ENCODE measurements at places on chromosomes 4 and X. TPM values are rescaled to one million over a fixed set of nuclear protein-coding genes. Genes with fewer than 3 reads are reported as not detected.

DNA sequence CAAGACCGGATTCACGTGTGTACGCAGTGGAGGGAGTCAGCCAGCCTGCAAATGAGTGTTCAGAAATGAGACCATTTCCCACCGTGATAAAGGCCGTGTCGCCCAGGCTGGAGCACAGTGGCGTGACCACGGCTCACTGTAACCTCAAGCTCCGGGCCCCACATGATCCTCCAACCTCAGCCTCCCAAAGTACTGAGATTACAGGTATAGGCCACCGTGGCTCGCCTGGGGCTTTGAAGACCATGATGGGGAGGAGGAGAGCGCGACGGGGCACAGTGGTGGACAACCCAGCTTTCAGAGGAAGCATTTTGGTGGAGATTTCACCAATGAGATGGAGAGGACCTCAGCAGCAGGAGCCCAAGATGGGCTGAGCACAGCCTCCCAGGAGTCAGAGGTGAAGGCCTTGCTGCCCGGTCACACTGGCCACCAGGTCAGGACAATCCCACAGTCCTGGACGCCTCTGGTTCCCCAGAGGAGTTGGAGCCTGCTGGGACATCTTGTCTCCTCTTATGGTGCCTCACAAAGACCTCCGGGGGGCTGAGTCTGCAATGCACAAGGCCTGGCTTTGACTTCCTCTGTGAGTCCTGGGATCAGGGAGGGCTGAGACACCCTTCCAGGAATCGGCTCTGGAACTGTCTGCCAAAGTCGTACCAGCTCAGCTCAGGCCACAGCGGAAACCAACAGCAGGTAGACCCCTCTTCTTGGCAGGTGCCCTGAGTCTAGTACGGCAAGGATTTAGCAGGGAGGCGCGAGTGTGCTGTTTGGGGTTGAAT, 22.4 kb upstream of the MXD4 start:
- no peak overlapping the region for H3K27ac ChIP-seq
- H3K4me3 ChIP-seq, result no peak overlapping the region
- H3K27me3 ChIP-seq, result no peaks in the 10 kb centered on the region
- H3K36me3 ChIP-seq, result no peaks in the 10 kb centered on the region

- no peaks in the 10 kb centered on the region for H3K4me1 ChIP-seq
- no peak overlapping the region for H3K27ac ChIP-seq
- H3K27me3 ChIP-seq, result peaks cover 13% of the 10 kb centered on the region
- no peaks in the 10 kb centered on the region for H3K36me3 ChIP-seq
Measured at GRCh38 chr4:1109333-1109732, 4.0 kb downstream of the RNF212 start.

DNA sequence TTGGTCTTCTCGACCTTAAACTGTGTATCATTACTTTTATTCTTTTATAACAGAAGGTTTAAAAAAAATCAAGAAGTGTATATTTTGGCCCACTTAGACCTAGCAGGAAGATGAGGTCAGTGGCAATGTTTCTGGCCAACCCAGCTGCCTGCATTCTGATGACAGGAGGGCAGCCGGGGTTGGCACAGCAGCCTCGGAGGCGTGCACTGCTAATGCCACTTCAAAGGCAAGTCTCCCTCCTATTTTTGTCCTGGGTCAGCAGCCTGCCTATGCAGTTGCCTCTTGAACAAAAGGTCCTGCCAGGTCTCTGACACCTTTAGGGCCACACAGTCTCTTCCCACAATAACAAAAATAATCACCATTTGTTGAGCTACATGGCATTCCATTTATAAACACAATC, 89.4 kb upstream of the MYOZ2 start:
- H3K27ac ChIP-seq, result no peak overlapping the region

- H3K4me3 ChIP-seq, result no peak overlapping the region
- no peak for DNase-seq
- no peaks in the 10 kb centered on the region for H3K36me3 ChIP-seq
Measured at GRCh38 chrX:10350221-10350620, 193.4 kb downstream of the CLCN4 start.

- H3K4me3 ChIP-seq, result no peak overlapping the region
- no peaks in the 10 kb centered on the region for H3K27me3 ChIP-seq
- DNase-seq, result no peak
Measured at GRCh38 chr4:153364061-153364460, 19.6 kb downstream of the MND1 start.

DNA sequence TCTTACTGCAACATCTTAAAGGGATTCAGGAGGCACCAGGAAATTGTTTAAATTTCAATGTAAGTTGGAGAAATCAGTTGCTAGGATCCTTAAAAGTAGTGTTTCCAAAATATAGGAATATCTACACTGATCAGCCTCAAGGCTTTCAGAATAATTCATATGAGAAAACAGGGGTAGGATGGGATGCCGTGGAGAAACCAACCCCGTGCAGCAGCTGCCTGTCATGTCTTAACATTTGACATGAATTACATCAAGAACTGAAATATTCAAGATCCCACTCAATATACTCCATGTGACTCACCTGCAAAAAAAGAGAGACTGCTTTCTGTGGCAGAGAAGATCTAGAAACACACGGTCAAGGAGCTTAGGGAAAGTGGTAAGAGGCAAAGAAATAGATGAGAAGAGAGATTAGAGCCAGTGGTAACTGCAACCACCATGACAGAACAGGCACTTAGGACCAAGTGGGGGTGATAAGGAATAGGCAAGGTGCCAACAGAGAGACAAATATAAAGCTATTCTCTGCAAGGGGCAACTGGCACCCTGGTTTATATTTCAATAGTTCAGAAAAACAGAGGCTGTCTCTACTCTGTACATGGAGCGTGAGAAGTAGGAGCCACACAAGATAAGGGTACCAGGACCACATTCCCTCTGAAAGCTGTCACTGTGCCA, 64.0 kb downstream of the SLC39A8 start:
- DNase-seq, result no peak
- no peak overlapping the region for H3K4me3 ChIP-seq
- H3K27me3 ChIP-seq, result no peaks in the 10 kb centered on the region
- H3K4me1 ChIP-seq, result no peaks in the 10 kb centered on the region
- peaks cover 5% of the 10 kb centered on the region for H3K36me3 ChIP-seq

GRCh38 chr4:140061194-140061593, 92.8 kb downstream of the MAML3 start:
- peaks cover 36% of the 10 kb centered on the region for H3K27me3 ChIP-seq
- DNase-seq, result no peak
- H3K4me1 ChIP-seq, result no peaks in the 10 kb centered on the region
- H3K36me3 ChIP-seq, result no peaks in the 10 kb centered on the region
- no peak overlapping the region for H3K4me3 ChIP-seq

DNA sequence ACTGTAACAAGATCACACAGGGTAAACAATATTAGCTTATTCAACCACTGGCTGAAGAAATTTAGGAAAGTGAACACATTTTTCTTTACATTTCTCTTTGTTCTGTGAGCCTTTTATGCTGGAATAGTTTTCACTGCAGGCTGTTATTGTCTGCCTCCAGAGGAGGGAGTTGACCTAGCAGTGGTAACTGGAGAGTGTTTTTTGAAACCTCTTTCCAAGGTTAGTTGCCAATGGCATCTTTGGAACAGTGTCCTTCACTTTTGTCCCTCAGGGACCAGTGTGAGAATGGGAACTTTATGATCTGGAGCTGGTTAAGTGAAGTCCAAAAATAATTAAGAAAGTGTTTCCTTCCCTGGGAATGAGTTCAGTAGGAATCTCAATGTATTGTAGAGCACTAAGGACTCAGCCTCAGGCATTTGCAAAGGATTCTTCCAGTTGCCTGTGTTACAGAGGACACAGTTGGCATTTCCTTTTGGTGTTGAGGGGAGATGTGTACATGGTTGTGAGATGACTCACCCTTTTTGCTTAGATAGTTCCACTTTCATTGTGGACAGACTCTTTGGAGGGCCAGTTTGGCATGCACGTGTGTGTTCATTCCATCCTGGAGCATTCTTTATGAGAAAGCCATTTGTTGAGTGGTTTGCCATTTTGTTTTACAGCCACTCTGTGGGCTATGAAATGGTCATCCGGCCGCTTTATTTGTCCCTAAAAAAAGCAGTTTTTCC, 61.3 kb downstream of the AR start:
- no peaks in the 10 kb centered on the region for H3K4me1 ChIP-seq
- no peak overlapping the region for H3K4me3 ChIP-seq
- no peak overlapping the region for H3K27ac ChIP-seq
- no peaks in the 10 kb centered on the region for H3K36me3 ChIP-seq
- no peak for DNase-seq
- no peaks in the 10 kb centered on the region for H3K27me3 ChIP-seq

- H3K36me3 ChIP-seq, result no peaks in the 10 kb centered on the region
- no peak for DNase-seq
- no peaks in the 10 kb centered on the region for H3K4me1 ChIP-seq
- no peak overlapping the region for H3K27ac ChIP-seq
- H3K27me3 ChIP-seq, result no peaks in the 10 kb centered on the region
- H3K4me3 ChIP-seq, result no peak overlapping the region
Measured at GRCh38 chr4:146814750-146815149, 130.9 kb downstream of the TTC29 start.

- no peak for DNase-seq
- peaks cover 8% of the 10 kb centered on the region for H3K27me3 ChIP-seq
- H3K4me1 ChIP-seq, result peaks cover 7% of the 10 kb centered on the region
- H3K27ac ChIP-seq, result no peak overlapping the region
Measured at GRCh38 chrX:41933546-41933945, 10.2 kb upstream of the CASK start.

DNA sequence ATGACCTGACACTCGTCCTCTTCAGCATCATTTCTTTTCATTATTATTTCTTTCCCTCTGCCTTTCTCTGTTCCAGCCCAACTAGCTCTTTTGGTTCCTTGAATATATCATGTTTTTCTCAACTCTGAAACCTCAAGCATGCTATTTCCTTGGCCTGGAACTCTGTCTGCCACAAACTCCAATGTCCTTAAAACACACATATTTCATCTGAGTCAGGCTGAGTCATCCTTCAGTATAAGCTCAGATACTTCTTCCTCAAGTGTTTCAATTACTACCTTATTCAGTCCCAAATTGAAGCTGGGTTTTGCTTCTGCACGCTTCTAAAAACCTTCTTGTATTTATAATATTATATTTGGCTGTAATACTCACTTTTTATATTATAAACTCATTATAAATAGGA, 424.2 kb downstream of the PDGFC start:
- no peaks in the 10 kb centered on the region for H3K4me1 ChIP-seq
- H3K27ac ChIP-seq, result no peak overlapping the region
- H3K27me3 ChIP-seq, result no peaks in the 10 kb centered on the region
- H3K36me3 ChIP-seq, result no peaks in the 10 kb centered on the region
- DNase-seq, result no peak
- no peak overlapping the region for H3K4me3 ChIP-seq

DNA sequence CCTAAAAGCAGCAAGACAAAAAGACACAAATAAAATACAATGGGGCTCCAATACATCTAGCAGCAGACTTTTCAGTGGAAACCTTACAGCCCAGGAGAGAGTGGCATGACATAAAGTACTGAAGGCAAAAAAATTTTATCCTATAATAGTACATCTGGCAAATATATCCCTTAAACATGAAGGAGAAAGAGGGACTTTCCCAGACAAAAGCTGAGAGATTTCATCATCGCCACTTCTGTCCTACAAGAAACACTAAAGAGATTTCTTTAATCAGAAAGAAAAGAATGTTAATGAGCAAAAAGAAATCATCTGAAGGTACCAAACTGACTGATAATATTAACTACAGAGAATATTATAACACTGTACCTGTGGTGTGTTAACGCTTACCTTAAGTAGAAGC, 86.4 kb downstream of the ANKRD17 start:
- peaks cover 51% of the 10 kb centered on the region for H3K4me1 ChIP-seq
- DNase-seq, result no peak
- H3K27ac ChIP-seq, result no peak overlapping the region
- H3K36me3 ChIP-seq, result peaks cover 65% of the 10 kb centered on the region

GRCh38 chr4:156764145-156764544, 207.5 kb downstream of the PDGFC start:
- no peaks in the 10 kb centered on the region for H3K36me3 ChIP-seq
- no peak for DNase-seq
- H3K27me3 ChIP-seq, result no peaks in the 10 kb centered on the region
- no peaks in the 10 kb centered on the region for H3K4me1 ChIP-seq
- no peak overlapping the region for H3K27ac ChIP-seq
- no peak overlapping the region for H3K4me3 ChIP-seq

GRCh38 chr4:28373601-28374000, 1513.0 kb downstream of the STIM2 start:
- H3K4me3 ChIP-seq, result no peak overlapping the region
- H3K4me1 ChIP-seq, result no peaks in the 10 kb centered on the region
- H3K27ac ChIP-seq, result no peak overlapping the region
- no peaks in the 10 kb centered on the region for H3K27me3 ChIP-seq

DNA sequence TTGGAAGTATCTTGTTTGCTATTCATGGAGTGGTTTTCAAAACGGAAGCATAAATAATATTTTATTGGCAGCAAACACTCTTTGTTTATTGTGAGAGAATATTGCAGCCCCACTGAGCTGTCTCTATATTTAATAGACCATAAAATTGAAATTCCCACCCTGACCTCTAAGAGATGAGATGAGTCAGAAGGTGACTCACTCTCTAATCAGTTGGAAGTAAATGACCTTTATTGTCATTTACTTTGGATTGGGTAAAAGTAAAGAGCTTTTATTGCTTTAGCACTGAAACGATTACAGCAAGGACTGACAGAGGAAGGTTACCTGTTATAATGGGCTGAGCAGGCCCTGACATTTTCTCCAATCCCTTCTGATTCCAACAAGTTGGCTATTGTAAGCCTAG, 55.0 kb downstream of the SYTL5 start:
- no peak for DNase-seq
- H3K27ac ChIP-seq, result no peak overlapping the region
- no peaks in the 10 kb centered on the region for H3K4me1 ChIP-seq
- no peaks in the 10 kb centered on the region for H3K36me3 ChIP-seq
- H3K27me3 ChIP-seq, result peaks cover 9% of the 10 kb centered on the region

GRCh38 chrX:51824061-51824460, 69.4 kb upstream of the MAGED1 start:
- H3K36me3 ChIP-seq, result no peaks in the 10 kb centered on the region
- H3K4me1 ChIP-seq, result peaks cover 38% of the 10 kb centered on the region
- no peak overlapping the region for H3K4me3 ChIP-seq

SPACA5B gene
- total RNA-seq, result not detected

PCDH19 gene
- not detected for total RNA-seq

PCSK1N gene
- total RNA-seq, result 0.55 TPM

DOCK11 gene
- 32.0 TPM for total RNA-seq

GIMD1 gene
- not detected for total RNA-seq

CLNK gene
- total RNA-seq, result 0.70 TPM

MAOB gene
- total RNA-seq, result not detected

ZIC3 gene
- total RNA-seq, result not detected

MAGEB3 gene
- not detected for total RNA-seq

SHROOM3 gene
- not detected for total RNA-seq

TRIM75 gene
- total RNA-seq, result not detected

Data from natural killer cell treated with Interleukin-12 subunit alpha and Interleukin-12 subunit beta and Interleukin-15 and Interleukin-18, amount 100 ng/mL, for 72 hours (primary cell).